NCI-H2081 treated with DMSO at 0.1 percent for 48 hours (cell line): ENCODE measurements at places on chromosomes 5 and 9.

GRCh38 chr5:96968074-96968473, 32.2 kb downstream of the LNPEP start:
- no peak for DNase-seq

DNA sequence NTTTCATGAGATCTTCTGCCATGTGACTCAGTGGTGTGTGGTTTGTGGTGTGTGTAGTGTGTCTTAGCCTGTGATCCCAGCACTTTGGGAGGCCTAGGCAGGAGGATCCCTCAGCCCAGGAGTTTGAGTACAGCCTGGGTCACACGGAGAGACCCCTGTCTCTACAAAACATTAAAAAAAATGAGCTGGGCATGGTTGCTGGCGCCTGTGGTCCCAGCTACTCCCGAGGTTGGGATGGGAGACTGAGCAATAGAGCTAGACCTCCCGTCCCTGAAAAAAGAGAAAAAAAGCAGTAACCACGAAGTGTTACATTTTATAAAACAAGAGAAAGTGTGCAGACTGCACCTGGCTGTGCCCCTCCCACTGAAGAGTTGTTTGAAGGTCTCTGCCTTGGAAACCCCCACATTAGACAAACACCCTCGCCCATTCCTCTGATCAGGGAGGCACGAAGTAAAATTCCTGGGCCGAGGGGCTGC, 21.2 kb upstream of the RNU6ATAC start:
- DNase-seq: no peak

DNA sequence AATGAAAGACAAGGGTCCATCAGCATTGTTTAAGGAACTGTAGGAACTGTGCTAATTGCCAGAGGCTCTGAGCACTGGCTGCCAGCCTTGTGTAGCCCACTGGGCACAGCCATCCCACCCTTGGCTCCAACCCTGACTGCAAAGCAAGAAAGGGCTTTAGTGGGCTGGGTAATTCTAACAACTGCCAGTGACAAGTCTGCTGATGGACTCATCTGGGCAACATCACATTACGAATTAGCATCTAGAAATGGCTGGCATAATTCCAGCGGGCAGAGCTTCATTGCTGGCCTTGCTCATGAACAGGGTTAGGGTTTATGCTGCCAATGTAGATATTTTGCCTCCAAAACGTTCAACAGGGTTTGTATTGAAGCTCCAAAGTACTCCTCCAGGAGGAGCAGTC, 326.9 kb downstream of the ARHGEF28 start:
- no peak for DNase-seq

- no peak for DNase-seq
These were observed 47.1 kb downstream of the DMAC1 start for GRCh38 chr9:7752481-7752880.

DNA sequence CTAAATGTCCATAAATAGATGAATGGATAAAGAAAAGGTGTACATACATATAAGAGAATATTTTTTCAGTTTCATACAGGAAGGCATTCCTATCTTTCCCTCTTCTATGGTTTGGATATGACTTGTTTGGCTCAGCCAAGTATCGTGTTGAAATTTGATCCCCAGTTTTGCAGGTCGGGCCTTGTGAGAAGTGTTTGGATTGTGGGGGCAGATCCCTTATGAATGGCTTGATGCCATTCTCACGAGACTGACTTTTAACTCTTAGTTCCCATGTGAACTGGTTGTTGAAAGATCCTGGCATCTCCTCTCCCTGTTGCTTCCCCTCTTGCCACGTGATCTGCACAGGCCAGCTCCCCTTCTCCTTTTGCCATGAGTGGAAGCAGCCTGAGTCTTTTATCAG, 421.1 kb upstream of the FTMT start:
- no peak for DNase-seq

DNA sequence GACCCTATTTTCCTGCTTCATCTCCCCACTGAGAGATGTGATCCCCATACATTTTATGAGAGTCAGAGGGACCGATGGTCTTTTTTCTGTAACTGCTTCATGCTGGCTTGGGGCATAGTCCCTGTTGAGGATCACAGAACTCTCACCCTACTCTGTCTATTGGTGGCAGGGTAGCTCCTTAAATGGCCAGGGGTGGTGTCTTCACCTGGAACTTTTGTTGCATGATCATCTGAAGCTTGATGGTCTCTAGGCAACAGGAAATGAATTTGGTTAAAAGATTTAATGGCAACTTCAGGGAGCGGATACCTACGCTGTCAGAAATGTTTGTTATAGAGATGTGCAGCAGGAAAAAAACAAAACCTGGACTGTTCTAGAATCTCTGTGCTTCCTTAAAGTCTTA, 87.0 kb upstream of the GLIS3 start:
- no peak for DNase-seq

DNA sequence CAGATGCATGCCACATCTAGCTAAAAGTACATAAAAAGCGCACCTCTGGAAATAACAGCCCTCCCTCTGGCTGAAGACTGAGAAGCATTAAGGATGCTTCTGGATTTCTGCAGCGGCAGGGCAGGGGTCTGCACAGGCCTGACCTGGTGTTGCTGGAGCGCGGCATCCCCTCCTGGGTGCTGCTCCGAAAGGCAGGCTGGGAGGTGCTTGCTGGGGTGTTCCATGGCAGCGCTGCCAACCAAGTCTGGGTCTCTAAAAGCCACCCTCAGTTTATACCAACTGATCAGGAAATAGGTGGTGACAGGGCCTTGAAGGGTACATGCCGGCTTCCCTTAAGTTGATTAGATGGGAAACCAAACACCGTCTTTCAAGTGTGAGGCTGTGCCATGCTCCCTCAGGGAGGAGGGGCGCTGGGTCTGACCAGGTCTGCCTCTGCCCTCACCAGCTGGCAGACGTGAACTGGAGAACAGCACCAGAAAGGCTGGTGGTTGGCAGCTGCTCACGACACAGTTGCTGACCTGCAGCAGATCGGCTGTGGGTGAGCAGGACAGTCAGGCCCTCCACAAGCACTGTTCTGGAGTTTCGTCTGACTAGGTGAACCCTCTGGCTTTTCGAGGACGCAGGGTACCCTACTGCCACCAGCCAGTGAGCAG, 81.6 kb downstream of the DAP start:
- DNase-seq: no peak

DNA sequence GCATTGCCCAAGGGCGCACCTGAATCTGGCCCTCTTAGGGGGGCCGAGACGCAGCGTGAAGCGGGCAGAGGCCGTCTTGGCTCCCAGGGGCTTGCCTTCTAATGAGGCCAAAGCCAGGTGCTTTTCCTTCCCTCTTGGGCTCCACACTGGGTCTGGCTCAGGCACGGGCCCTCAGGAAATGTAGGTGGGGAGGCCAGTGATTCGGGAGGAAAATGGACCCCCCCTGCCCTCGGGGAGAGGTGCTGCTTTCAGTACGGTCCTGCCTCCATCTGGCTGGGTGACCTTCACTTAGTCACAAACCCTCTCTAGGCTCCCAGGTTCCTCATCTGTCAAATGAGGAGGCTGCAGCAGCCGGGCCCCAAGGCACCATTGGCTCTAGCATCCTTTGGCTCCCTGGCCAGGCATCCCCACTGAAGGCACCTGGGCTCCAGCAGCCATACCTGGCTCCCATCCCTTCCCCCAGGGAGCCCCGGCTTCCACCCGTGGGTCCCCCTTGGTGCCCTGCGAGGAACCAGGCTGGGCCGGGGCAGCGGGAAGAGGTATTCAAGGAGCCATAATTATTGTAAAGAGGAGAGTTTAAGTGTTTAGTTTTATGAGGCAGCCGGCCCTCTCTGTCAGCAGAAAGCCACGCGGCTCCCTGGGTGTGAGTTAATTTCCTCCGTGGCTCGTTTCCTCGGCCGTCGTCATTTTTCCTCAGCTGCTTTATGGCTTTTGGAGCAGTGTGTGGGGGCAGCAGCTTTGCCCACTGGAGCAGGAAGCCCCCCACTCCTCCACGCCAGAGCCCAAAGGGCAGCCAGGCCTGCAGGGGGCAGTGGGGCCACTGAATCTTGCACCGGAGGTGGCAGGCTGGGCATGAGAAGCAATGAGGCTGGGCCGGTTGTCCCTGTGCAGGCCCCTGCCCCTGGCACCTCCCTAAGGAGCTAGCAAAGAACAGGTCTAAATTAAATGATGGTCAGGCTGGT, 24.9 kb upstream of the UNC5A start:
- no peak for DNase-seq

- DNase-seq: no peak
These were observed 750.9 kb downstream of the MAT2B start for GRCh38 chr5:164256351-164256750.

DNA sequence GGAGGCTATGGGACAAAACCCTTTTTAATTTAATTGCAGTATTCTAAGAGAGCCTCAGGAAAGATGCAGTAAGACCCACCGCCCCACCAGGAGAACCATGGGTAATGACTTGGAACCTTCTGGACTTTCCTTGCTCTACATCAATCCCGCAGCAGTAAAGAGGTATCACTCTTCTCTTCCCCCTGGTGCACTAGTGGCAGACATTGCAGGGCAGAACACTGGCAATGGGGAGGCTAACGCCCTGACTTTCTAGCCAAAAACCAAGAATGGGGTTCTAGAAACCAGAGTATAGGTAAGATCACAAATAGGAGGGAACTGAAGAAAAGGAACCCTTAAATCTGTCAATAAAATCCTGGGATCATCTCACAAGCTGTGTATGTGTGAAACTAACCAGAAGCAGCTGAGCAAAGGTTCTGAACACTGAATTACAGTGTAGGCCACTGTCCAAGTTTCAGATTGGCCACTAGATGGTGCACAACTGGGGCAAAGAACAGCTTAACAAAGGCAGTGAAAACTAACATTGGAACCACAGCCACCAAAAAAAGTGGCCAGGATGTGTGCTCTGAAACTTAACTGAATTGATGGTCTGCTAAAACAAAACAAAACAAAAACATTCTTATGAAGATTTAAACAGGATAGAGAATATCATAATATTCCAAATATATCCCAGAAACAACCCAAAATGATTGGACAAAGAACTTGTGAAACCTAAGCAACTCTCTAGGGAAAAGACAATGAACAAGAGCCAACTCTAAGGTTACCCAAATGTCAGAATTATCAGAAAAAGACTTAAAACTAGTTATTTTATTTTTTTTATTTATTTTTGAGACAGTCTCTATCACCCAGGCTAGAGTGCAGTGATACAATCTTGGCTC, 6.6 kb upstream of the FAM151B start:
- DNase-seq: no peak

GRCh38 chr5:168972731-168973130, 328.2 kb downstream of the SLIT3 start:
- no peak for DNase-seq

GRCh38 chr5:131536211-131536826, 98.7 kb downstream of the RAPGEF6 start:
- DNase-seq: no peak

- no peak for DNase-seq
These were observed 30.4 kb upstream of the SLC2A8 start for GRCh38 chr9:127366594-127366993.

DNA sequence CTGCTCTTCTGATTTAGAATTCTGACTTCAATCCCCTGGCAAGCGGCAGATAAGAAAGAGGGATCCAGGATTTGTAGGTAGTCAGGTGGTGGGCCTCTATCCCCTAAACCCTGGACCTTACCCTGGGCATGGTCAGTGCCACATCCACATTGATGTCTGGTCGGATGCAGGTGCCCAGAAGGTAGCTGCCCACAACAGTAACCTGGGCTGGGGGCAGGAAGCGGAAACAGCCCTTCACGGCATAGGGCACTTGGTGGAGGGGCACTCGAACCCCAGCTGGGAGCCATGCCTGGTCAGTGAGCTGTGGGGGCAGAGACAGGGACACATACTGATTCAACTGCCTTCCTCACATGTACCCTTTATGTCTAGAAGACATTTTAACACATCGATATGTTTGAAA, 3.8 kb downstream of the NOL6 start:
- no peak for DNase-seq

DNA sequence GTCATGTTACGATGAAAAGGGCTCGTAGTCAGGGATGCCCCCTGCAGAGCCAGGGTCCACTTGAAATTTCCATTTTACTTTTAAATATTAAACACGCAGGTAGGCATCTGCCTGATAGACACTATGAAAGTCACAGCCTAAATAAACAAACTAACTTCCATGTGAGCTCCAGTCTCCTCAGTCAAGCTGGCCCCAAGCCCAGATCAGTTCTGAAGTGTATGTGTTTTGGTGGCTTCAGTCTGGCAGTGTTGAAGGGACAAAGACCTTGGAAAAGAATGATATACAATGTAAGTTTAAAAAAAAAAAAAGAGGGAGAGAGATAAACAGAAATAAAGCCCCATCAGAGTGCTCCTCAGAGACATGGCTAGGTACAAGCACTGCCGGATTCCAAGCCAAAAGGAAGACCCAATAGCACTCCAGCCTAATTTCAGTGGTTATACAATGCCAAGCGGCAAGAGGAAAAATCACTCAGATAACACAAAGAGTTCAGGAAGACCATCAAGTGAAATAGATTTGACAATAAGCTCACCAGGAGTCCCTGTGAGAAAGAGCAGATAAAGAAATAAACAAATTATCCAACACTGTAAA, 181.0 kb downstream of the BNC2 start:
- DNase-seq: no peak

GRCh38 chr9:135512241-135512603, 9.0 kb upstream of the LCN1 start:
- DNase-seq: no peak

DNA sequence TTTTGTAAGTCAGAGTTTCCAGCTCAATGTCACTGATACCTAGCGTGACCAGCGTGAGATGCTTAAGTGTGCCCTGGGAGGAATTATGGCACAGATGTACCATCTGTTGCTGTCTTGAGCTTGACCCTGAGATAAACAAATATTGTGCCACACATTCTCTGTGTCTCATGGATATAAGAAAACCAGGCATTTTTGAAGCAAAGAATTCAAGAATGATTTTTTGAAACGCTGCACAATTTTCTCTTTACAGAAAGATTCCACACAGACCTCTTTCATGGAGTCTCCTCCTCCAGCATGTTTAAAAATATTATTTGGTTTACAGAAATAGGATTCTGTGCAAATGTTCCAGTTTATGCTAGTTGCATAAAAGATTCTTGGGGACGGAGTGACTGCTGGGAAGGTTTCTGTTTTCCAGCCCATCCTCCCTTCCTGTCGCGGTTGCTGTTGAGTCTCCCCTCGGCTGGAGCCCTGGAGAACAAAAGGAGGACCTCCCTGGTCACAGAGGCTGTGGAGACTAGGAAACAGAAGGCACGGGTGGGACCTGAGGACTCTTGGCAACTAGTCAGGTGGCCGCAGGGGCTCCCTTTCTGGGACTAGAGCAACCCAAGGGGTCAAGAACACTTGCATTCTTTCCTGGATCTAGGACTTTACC, 120.8 kb downstream of the RASGRF2 start:
- DNase-seq: no peak

DNA sequence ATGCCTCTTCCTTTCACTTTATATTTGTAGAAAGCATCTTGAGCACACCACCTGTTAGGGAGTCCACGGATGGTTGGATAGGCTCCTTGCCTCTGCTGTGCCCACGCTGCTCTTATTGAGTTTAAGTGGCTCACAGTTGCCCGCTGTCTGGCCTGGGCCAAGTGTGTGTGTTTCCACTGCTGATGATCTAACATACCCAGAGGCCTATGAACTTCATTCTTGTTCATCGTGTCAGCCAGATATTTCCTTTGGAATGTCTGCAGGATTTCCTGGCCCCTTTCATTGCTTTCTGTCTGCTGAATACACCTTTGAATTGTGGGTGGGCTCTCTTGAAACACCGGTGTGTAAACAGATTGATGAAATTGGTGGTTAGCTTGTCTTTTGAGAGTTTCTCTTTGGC, 46.6 kb downstream of the MVB12B start:
- no peak for DNase-seq

GRCh38 chr9:14308853-14309145, 5.1 kb downstream of the NFIB start:
- DNase-seq: no peak
